ENCODE measurements at places on chromosomes 3 and 15. TPM values are rescaled to one million over a fixed set of nuclear protein-coding genes. Genes with fewer than 3 reads are reported as not detected.
A peak's percentile ranks its signal among the peaks of the same experiment; 100 is the strongest.

- peak; percentile 62 for DNase-seq
Measured at GRCh38 chr3:33218446-33219174, at the start of gene SUSD5. Gene SUSD5 (minus strand): TSS chr3:33218810. CDS start chr3:33218797, 13 bp downstream.

DNA sequence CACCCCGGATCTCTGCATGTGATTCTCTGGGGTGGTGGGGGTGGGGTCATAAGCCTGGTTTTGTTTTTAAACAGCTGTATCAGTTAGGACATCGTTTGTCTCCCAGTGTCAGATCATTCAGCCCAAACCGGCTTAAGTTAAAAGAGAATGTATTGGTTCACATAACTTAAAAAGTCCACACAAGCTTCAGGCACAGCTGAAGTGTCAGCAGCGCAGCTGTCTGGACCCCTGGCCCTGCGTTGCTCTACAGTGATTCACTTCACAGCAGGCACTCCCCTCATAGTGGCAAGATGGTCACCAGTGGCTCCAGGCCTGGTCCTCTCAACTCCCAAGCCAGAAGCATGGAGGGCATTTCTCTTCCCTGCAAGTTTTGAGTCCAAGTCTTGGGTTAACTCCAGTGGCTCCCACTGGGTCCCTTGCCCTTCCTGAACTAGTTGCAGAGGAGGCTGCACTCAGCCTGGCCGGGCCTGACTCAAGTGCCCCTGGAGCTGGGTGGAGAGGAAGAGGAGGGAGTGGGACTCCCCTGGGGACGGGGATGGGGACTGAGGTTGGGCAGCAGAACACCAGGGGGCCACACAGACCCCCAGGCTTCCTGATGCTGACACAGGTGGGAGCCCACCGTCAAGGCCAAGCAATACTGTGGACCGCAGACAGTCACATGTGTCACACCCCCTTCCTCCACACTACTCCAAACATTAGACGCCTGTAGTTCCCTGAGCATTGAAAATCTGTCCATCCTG lies 28.9 kb upstream of the GP9 start:
- DNase-seq = peak; percentile 51

GRCh38 chr3:8887435-8888300 lies 75.6 kb downstream of the RAD18 start:
- no peak for DNase-seq

DNA sequence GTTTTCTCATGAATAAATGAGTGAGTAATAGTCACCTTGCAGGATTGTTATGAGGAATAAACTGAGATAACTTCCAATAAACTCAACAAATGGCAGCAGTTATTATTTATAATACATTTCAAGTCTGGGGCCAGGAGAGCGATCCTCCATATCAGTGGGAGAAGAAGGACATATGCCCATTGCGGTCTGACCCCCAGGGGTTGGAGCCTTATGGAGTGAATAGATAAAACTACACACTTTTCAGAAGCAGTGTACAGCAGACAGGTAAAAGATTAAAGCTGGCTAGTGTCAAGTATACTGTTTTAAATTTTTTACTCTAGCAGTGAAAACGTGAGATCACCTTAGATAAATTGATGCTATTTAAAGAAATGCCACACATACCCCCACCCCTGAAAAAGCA lies 43.5 kb downstream of the DIPK2A start:
- DNase-seq = no peak

Gene P2RY1
- 3.5 TPM for total RNA-seq

Gene KCNH8
- 0.15 TPM for total RNA-seq

DNA sequence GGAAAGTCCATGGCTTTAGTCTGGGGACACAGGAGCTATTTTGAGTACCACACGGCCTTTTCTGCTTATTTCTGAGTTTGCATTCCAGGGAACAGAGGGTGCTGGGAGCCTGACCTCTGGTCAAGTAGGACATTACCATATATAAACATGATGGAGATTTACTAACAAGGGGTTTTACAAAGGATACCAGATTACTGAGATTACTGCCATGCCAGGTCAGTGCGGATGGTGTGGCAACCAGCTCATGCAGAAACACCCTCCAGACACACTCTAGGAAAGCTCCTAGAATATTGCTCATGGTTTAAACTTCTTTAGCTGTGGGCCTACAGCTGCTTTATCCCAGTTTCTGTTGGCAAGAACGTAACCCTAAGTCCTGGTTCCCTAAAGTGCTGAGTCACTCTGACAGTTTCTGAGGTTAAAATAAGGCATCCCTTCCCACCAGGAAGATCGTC lies 54.3 kb upstream of the AGTR1 start:
- DNase-seq = peak; percentile 42

DNA sequence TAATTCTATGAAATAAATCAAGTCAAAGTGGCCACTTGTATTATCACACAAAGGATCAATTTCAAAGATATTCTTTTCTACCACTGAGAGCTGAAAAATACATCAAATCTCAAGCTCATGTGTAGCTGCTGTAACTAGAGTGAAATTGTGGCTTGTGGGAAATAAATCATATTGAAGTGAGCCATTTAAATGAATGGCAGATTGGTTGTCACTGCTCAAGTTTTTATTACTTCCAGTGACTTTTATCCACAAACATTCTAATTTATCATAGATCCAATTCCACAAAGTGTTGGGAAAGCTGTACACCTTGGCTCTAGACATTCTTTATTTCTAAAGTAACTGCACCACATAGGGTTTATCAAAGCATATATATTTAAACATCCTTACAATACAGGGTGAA lies 285.4 kb downstream of the CNTN3 start:
- DNase-seq = no peak

DNA sequence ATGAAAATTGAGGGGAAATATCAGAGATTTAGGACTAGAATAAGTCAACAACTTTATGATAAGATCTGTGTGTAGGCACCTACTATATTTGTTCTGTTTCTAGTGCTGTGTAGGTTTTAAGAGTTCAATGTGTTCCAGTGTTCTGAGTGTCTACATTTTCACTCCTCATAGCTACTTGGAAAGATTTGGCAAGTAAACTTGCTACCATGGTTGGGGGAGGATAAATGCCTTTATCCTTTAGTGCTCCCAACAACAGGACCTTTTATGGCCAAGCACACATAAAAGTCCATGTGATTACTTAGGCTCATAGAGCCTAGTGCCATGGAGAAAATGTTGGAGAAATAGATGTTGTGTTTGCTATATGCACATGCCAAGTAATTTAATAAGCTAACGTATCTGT lies 64.0 kb downstream of the LYSMD4 start:
- no peak for DNase-seq

Gene LINGO1
- total RNA-seq = 1.9 TPM

GRCh38 chr3:9416139-9416780 lies 18.8 kb downstream of the SETD5 start:
- DNase-seq = no peak

DNA sequence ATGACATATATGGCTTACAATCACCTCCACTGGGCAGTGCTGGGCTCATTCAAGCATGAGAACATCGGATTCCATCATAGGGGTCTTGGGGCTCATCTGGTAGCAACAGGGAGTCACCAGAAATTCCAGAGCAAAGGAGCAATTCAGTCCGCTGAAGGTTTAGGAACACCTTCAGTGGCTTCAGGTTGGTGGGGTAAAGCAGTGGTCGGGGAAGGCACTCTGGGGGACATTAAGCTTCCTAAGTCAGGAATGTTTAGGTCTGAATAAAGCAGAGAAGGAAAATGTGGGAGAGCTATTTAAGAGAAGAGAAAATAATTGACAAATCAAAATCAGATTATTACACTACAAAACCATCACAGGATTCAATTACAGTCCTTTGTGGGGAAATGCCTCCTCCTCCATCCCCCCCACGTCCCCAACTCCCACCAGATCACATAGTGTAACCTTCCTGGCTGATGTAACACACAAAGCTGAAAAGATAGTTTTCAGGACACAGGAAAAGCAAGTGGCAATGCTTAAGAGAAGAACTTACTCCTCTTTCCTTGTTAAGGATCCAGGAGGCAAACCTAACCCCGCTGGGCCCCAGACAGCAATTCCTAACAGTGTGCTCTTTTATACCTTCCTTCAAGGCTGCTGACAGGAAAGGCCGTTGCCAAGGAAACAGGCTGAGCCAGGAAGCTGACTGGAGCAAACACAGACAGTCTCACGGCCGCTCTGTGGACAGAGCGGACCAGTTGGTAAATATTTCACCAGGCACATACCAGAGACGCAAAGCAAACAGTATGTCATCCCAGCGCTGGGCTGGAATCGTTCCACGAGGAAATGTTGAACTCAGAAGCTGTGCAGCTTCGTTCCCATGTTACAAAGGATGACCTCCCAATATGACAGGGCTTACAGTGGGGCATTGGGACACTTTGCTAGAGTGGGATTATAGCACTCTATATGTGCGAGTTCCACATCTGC lies 57.5 kb upstream of the LMCD1 start:
- peak; percentile 94 for DNase-seq

GRCh38 chr15:70059476-70060213 lies 38.1 kb downstream of the TLE3 start:
- no peak for DNase-seq

Gene ITGB5
- total RNA-seq = 369 TPM

Gene NMD3
- 56.5 TPM for total RNA-seq
